IMR-90 (cell line): ENCODE measurements at places on chromosomes 7 and 10. TPM values are rescaled to one million over a fixed set of nuclear protein-coding genes. Genes with fewer than 3 reads are reported as not detected.

DNA sequence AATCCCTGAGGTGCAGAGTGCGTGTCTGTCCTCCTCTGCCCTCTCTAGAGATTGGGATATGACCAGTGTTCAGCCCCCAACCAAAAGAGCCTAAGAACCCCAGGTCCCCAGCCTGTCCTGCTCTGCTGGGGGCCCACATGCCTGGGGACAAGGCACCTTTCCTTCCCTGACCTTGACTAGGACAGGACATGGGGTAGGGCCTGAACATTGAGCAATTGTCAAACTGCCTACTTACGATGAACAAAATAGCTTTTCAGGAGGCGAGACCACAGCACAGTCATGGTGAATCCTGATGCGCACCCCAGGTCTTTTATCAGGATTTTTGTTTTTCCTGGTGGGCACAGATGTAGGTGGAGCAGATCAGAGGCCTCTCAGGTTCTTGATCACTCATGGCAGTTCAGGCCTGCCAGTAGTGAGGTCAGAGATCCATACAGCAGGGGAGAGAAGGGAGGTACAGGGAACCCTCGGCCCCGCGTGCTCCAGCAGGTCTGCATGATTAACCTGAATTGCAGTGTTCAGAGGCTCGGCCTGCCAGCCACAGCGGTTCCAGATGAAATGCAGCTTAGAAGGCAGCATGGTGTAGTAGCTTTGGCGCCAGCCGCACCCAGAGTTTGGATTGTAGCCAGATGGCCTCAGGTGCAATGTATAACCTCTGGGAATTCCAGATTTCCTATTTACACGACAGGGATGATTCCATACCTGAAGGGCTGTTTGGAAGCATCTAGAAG lies 191.3 kb downstream of the CUX1 start:
- DNase-seq = no peak

DNA sequence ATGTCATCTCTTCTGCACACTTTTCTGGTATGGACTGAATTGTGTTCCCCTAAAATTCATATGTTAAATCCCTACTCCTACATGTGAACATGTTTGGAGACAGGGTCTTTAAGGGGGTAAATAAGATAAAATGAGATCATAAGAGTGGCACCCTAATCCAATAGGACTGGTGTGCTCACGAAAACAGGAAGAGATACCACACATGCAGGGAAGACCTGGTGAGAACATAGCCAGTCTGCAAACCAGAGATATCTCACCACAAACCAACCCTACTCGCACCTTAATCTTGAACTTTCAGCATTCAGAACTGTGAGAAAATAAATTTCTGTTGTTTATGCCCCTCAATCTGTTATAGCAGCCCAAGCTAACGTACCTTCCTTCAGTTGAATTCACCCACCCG lies 51.8 kb downstream of the VWDE start:
- no peak for DNase-seq

The OPN1SW gene
- not detected in 2 replicates for polyA plus RNA-seq

The LRRN3 gene
- 6.1 and 6.9 TPM in 2 replicates for polyA plus RNA-seq

GRCh38 chr7:150329331-150330120 lies 6.2 kb upstream of the ACTR3C start:
- no peak for DNase-seq

- no peak for DNase-seq
These were observed 87.7 kb downstream of the PIK3CG start for GRCh38 chr7:106952658-106953231.

The CDNF gene
- polyA plus RNA-seq = 1.1 and 1.3 TPM in 2 replicates

DNA sequence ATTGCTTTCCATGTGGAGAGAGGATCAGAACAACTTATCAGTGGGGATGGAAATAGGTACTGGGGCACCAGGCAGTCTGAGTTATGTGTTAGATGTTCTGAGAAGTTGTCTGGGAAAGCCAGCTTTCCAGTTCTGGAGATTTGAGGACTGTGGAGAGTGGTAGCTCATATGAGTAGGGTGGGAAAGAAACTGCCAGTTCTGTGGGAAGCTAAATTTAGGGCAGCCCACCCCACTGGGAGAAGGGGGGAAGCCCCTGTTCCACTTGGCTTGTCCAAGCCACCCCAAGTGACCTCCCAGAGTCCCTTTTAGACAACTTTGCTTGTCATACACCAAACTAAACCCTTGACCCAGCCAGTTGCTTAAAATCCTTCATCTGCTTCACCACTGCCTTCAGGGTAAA lies 189.5 kb downstream of the REEP3 start:
- DNase-seq = no peak

DNA sequence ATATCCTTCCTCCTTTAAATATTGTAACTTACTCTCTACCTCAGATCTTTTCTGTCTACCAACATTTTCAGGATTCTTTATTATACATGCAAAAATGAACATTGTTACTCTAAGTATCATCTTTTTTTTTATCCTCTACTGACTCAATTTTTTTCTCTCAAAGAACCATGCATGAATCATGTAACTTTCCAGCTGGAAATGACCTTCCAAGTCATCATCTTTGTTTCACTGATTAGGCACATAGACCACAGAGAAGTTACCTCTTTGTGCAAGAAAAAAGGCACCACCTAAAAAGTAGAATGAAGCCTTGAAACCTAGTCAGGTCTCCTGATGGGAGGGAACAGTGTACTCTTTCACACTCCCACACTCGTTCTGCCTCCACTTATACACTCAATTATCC lies 234.9 kb downstream of the HGF start:
- DNase-seq = peak; percentile 55

The CALCR gene
- polyA plus RNA-seq = not detected in 2 replicates

DNA sequence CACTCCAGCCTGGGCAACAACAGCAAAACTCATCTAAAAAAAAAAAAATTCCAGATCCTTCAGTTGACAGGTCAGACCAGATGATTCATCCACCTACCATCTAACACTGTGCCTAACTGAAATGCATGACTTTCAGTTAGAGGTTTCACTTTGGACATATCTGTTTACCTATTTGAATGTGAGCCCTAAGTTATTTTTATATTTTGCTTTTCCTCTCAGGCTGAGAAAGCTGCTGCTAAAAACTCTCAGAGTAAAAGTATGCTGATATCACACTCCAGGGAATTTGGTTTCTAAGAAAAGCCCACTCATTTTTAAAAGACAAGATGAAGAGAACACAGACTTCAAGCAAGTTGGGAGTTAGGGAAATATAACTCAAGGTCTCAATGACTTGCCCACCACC lies 126.0 kb downstream of the SGMS1 start:
- DNase-seq = peak; percentile 86

DNA sequence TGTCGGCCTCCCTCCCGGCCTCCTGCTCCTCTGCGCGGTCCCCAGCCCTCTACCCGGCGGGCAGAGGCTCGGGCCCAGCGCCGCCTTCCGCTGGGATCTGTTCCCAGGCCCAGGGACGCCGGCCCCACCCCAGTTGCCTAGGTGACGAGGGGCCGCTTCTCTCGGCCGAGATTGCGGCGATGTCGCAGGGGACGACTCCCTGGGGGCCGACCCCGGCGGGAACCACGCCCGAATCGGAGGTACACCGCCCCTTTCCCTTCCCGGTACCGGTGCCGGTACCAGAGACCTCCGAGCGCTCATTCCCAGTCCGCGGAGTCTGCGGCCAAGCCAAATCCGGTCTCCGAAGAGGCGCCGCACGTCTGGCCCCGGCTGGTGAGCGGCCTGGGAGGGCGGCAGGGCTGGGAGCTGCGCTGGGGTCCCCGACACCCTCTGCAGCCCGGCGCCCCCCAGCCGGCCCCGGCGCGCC lies at the start of gene CABCOCO1:
Gene CABCOCO1 (plus strand): TSS at position 136 of the 466 bp plus-strand sequence. CDS start 44 bp downstream, at position 180.
- peak; percentile 32 for DNase-seq

- no peak for DNase-seq
These were observed 16.1 kb downstream of the CALML3 start for GRCh38 chr10:5540891-5541290.
